ENCODE measurements at places on chromosomes 2 and 18.

GRCh38 chr2:238591732-238592131, 165.0 kb downstream of the ASB1 start:
- no peaks in the 10 kb centered on the region for H3K27me3 ChIP-seq
- no peaks in the 10 kb centered on the region for H3K36me3 ChIP-seq
- H3K27ac ChIP-seq, result no peak overlapping the region
- H3K4me3 ChIP-seq, result no peak overlapping the region
- no peaks in the 10 kb centered on the region for H3K4me1 ChIP-seq

DNA sequence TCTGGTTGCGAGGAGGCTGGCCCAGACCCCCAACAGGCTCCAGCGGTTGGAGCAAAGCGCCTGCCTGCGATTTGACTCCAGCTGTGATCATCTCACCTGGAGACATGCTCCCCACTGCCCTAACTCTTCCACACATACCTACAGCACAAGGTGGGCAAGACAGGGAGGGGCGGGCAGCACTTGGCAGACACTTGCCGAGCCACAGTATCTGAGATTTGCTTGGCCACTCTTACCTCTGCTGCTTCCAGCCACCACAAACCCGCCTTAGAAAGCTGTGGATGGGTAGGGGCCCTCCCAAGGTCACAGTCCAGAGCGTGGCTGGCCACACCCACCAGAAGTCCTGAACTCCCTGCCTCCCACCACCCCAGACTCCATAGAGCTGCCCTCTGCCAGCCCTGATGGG, 8.2 kb downstream of the CYP26B1 start:
- no peak overlapping the region for H3K4me3 ChIP-seq
- H3K27ac ChIP-seq, result no peak overlapping the region
- peaks cover 7% of the 10 kb centered on the region for H3K4me1 ChIP-seq
- H3K36me3 ChIP-seq, result no peaks in the 10 kb centered on the region
- no peak for DNase-seq
- peaks cover 28% of the 10 kb centered on the region for H3K27me3 ChIP-seq

GRCh38 chr2:224865016-224865415, 148.9 kb upstream of the CCDC195 start:
- H3K4me3 ChIP-seq, result no peak overlapping the region
- no peaks in the 10 kb centered on the region for H3K27me3 ChIP-seq
- peaks cover 51% of the 10 kb centered on the region for H3K36me3 ChIP-seq
- no peak overlapping the region for H3K27ac ChIP-seq
- H3K4me1 ChIP-seq, result peaks cover under 1% of the 10 kb centered on the region

DNA sequence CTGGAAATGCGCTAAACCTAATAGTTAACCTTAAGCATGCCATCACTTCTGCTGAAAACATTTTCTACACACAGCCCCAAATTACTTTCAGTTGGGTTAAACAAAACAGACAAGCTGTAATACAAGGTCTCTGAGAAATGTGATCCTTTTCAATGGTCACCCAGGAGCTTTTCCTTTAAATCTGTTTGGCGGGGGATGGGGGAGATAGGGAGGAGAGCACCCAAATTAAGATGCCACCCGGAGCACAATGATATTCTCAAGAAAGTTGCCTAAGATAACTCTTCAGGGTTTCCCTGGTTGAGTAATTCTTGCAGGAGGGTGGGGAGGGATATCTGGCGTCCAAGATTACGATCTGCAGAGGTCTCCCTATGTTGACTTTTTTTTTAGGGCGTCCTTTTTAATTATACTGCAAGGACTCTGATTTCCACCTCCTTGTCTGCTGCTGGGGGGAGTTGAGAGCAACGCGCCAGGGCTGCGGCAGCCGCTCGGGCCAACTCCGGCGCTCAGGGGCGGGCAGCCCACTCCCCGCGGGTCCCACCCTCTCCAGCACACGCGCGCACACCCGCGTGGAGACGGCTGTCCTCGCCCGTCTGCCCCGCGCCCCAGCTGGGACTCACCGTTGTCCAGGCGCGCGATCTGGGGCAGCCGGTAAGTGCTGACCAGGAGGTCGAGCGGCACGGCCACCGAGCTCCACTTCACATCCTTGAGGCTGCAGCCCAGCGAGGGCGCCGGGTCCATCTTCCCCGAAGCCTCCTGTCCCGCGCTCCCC, 807 bp downstream of the GAREM1 start:
- no peak for DNase-seq
- H3K4me1 ChIP-seq, result peaks cover 28% of the 10 kb centered on the region
- H3K27me3 ChIP-seq, result peaks cover 45% of the 10 kb centered on the region
- H3K27ac ChIP-seq, result no peak overlapping the region
- peak overlapping the region; percentile 77 for H3K4me3 ChIP-seq

Measured in activated naive CD4-positive, alpha-beta T cell treated with anti-CD3 and anti-CD28 coated beads for 36 hours (primary cell).